ENCODE measurements at places on chromosomes 3 and 15.

GRCh38 chr3:126438186-126438585 is 37.5 kb downstream of the ZXDC start:
- no peak for DNase-seq

- DNase-seq, result no peak
Measured at GRCh38 chr3:12782172-12782815, 14.2 kb upstream of the CAND2 start.

- DNase-seq, result no peak
Measured at GRCh38 chr15:27673766-27674445, 425.2 kb downstream of the OCA2 start.

- DNase-seq, result peak; percentile 70
Measured at GRCh38 chr15:90143166-90143655, 40.9 kb upstream of the IDH2 start.

DNA sequence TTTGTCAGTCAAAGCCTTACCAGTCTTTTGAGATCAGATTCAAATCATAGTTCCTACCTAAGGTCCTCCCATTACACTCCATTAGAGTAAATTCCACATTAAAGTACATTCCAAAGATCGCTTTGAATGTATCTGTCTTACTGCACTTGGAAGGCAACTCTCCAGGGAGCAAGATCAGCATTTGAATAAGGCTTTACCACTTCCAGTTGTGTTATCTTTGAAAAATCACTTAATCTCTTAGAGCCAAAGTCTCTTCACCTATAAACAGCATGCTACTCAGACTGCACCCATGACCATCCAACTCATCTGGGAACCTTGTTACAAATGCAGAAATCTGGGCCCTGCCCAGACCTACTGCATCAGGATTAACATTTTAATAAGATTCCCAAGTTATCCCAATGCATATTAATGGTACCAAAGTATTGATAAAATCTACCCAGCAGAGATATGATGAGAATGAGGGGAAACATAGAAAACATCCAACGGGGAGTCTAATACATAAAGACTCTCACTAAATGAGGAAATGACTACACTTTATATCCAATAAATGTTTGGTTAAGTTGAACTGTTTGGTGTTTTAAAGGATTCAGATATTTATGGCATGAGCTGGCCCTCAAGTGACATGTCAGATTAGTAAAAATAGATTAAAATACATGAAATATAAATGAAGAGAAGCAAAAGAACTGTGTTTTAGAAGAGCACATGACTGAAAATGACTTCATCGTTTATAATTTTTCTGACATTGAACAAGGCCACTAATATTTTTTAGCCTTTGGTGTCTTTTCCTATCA is 75.9 kb downstream of the TNIK start:
- DNase-seq, result no peak

DNA sequence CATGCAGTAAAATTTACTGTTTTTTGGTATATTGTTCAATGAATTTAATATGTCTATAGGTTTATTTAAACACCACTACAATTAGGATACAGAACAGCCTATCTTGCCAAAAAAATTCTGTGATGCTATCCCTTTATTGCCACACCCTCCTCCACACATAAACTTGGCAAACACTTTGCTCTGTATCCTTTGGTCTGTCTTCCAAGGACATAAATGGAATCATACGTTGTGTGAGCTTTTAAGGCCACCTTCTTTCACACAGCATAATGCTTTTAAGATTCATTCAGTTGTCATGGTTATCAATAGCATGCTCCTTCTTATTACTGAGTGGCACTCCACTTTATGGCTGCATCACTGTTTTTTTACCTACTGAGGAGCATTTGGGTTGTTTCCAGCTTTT is 71.5 kb downstream of the CERS3 start:
- no peak for DNase-seq

- DNase-seq, result no peak
Measured at GRCh38 chr15:71683411-71684274, 126.7 kb upstream of the NR2E3 start.

DNA sequence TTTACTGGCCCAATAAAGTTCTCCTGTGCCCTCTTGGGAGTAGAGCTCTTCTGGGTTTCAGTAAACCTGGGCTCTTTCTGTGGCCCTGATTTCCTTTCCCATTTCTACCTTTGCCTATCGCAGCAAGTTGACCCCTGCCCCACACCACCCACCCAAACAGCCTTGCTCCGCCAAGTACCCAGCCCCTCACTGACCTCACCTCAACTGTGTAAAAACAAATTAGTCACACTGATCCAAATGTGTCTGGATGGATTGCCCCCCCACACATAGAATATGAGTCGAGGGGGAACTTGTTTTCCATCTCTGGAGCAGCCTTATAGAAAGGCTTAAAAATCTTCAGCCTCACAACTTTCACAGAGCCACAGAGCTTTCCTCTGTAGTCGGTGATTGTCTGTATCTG is 28.6 kb upstream of the VEPH1 start:
- no peak for DNase-seq

GRCh38 chr3:16203031-16203430 is 28.6 kb downstream of the GALNT15 start:
- no peak for DNase-seq

GRCh38 chr3:135970506-135971116 is 5.1 kb downstream of the PPP2R3A start:
- no peak for DNase-seq

- no peak for DNase-seq
Measured at GRCh38 chr3:117439812-117440211, 730.2 kb downstream of the TUSC7 start.

GRCh38 chr3:160435095-160435494 is 14.5 kb downstream of the TRIM59 start:
- DNase-seq, result no peak

DNA sequence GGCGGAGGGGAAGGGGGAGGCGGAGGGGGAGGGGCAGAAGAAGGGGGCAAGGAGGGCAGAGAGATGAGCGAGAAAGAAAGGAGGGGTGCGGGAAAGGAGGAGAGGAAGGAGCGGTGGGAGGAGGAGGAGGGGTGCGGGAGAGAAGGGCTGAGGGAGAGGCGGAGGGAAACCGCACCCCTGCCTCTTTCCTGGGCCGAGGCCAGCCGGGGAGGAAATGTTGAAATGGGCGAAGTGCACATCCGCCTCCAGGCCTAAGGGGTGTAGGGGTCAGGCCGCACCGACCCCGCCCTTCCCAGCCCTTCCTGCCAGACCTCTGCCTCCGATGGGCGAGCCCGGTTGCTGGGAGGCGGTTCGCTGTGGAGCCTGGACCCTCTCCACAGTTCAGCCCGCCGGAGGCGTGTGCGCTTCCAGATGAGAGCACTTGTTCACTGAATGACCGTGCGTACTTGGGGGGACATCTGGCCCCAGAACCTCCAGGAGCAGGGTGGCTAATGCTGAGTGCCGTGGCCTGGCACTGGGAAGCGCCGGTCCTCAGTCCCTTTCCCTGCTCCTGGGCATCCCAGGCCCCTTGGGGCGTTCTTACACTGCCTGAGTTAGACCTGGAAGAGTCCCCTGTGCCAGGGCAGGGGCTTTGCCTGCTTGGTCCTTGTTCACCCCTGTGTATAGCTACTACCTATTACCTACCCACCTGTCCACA is 110.3 kb upstream of the KLF13 start:
- DNase-seq, result peak; percentile 80

- DNase-seq, result no peak
Measured at GRCh38 chr15:69375151-69375790, 38.9 kb upstream of the KIF23 start.

DNA sequence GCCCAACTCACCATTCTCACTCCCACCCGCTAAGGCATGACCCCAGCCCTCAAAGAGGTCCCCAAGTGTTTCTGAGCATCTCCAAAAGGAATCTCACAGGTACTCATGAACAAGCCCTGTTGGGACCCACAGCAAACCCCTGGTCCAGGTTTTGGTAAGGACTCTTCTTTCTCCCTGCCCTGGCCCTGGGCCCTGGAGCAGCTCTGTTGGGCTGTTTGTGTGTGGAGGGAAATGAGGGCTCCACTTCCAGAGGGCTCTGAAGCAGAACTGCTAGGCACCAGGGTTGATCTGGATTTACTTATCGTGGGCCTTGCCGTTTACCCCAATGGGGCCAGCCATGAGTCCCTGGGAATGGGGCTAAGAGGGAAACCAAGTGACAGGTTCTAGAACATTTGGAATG is 92.9 kb downstream of the TLE3 start:
- no peak for DNase-seq

DNA sequence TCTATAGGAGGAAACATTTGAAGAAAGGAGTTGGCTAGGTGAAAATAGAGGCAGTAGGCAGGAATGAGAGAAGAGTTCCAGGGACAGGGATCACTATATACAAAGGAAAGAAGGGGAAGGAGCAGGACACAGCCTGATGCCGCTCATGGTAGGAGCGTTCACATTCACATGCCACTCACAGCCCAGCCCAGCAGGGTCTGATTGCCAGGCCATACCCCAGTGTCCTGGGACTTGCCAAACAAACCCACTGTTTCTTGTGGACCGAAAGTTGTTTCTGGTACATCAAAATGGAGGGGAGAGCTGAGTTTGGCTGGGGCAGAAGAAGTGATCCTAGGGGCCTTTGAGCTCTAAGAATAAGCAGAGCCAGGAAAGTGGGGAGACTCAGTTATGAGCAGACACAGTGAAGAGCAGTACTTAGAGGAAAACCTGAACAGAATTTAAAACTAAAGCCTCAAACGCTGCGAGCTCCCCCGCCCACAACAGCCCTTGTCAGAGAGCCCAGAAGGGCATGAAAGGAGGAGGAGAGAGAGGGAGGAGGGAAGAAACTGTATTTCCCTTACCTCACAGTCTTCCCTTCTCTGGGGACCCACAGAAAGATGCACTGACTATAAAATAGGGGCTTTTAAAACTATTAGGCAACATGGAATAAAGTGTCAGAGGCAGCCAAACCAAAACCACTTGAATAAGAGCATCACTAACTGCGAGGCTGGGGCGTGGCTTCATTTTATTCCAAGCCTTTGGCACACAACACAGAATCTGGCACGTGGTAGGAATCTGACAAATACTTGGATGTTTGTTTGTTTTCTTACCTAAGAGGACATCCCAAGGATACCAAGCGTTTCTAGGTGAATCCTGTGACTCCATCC is 129.0 kb downstream of the RPL22L1 start:
- no peak for DNase-seq

GRCh38 chr3:136990826-136991225 is 33.0 kb downstream of the IL20RB start:
- DNase-seq, result no peak

GRCh38 chr3:173371848-173372487 is 25.6 kb upstream of the NLGN1 start:
- DNase-seq, result no peak

DNA sequence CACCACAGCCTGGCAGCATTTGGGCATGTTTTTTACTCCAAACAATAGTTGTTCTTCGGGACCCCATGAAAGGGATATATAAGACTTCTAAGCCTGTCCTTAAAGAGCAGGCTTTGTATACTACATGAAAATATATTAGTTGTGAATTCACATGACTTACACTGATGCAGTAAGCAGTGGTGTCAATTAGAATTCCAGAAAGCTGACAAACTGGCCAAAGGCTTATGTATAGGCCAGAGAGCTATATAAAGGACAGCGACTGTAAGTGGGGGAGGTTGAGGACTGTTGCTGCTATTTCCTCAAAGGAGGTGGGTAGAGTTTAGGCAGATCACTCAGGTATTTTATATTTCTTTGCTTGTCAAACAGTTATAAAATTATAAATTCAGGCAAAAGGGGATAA is 24.8 kb downstream of the KPNA4 start:
- DNase-seq, result no peak

GRCh38 chr3:176872771-176873209 is 324.5 kb downstream of the TBL1XR1 start:
- peak; percentile 34 for DNase-seq

GRCh38 chr15:58146749-58147148 is 8.6 kb downstream of the AQP9 start:
- DNase-seq, result peak; percentile 61

DNA sequence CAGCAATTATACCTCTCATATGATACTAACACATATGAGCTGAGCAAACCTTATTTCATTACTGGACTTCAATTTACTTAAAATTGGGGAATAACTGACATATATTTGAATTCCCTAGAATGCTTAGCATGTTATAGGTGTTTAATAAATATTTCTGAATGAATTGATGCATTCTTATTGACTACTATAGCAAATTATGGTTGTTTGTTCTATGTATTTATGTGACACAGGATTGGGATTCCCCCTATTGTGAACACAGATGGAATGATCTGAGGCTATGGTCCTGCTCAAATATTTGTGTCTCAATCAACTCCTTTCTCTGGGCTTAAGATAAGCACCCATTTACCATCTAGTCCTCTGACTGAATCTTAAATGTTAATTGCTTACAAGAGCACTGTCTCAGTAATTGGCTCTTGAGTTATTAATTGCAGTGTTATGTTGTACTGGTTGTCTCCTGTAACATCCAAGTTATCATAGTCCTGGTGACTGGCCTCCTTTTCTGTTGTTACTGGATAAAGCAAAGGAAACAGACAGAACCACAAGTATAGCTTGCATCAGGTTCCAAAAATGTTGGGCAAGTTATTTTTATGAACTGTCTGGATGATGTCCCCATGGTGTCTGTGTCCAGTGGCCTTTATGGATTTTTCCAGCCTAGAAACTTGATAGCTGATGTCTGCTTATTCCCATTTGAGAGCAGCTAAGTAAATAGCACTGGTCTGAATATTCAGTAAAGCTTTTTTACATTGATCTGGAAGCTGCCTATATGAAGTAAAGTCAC is 2.3 kb upstream of the UACA start:
- DNase-seq, result no peak

Data from CD4-positive, alpha-beta T cell treated with Interleukin-4 for 1 hour (primary cell).